ENCODE measurements at places on chromosomes 1 and 21.

DNA sequence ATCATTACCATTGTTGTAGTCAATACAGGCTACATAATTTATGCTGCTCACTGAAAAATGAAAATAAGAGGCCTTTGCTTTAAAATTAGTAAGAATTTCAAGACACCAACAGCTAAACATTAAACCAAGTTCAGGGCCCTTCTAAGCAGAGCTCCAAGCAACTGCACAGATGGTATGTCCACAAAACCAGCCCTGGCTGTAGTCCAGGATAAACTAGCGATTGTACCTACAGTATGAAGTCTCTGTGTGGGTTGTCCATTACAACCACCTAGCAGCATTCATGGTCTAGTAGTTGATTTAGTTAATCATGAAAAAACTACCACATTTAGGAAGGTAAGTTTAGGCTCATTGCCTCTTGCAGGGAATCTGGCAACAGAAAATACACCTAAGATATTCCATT, 35.3 kb downstream of the CLCA4 start:
- no peak for DNase-seq

DNA sequence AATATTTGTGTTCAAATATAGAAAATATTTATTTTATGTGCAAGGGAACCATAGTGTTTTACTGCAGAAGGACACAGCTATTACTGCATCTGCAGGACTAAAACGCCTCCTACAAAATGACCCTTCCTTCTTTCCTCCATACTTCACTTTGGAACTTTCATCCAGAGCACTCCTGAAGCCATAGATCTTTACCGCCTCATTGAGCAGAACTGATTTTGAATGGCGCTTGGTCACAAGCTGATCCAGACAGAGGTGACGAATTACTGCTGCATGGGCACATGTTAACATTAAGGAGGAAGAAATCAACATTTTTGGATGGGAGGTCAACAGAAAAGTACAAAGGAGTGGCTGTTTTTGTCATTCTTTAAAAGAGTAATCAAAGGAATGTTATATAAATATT, 931.6 kb downstream of the NCAM2 start:
- no peak for DNase-seq

GRCh38 chr1:221192055-221192454, 312.8 kb downstream of the HLX start:
- no peak for DNase-seq

DNA sequence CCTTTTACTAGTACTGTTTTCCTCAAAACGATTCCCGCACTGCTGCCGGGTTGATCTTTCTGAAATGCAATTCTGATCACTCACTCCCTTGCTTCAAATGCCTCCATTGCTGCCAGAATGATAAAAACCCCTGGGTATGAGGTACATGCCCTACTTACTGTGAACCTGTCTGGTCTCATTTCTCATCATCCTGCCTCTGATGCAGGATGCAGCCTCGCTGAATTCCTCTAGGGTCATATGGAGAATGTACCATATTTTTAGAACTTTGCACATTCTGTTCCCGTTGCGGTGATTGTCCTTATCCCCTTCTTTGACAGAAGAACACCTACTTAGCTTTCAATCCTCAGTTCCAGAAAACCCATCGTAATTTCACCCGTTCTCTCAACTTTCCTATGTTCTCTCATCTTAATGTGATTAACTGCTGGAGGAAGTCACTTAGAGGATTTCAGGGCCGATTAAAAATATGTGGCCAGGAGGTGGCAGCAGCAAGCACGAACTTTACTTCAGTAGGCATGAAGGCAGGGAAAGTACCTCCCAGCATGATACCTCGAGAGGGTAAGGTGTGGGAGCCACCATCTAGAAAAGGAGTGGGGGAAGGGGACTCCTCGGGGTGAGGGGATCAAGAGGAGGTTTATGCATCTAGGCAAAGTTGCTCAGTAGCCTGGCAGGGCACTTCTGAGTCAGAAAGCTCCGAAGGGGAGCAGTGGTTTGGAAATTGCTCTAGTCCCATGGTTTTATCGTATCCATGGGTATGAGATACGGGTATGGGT, 361.5 kb upstream of the ZP4 start:
- DNase-seq: peak; percentile 75

DNA sequence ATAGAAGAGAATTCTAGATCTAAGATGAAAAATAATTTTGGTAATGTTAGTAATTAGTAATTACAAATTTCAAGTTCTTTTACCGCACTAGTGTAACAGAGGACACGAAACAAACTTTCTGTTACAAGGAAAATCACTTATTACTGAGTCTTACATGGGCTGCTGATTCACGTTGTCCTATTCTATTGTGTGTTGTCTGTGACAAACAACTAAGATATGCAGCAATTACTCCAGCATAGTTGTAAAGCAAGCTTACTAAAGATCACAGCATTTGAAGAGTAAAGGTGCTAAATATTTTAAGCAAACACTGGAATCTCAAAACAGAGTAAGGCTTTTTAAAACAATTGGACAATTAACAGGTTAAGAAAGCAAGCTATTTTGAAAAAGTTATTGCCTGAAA, 502.3 kb downstream of the KCNT2 start:
- DNase-seq: no peak

DNA sequence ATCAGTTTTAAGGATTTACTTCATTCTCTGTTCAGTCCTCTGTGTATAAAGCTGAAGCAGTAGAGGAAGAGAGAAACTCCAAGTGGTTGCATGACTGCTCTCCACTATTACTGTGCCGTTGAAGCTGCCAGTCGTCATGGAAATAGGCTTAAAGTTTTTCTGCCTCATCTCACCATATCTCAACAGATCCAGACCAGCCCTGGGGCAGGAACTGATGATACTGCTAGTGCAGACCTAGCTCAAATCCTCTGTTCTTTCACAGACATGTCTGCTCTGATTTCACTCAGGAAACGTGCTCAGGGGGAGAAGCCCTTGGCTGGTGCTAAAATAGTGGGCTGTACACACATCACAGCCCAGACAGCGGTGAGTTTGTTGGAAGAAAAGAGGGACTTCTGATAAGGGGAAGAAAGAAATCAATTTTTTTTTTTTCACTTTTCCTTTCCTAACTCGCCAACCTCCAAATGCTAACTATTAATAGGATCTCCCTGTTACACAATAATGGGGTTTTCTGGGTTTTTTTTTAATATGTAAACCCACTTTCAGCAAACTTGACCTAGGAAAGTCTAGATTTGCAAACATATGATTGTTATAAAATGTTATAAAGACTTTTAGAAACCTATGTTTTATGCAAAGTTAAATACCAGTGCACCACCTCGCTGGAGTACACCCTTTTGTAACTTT, 22.2 kb upstream of the STRIP1 start:
- no peak for DNase-seq

GRCh38 chr1:207579436-207579799, 65.5 kb upstream of the CR1L start:
- peak; percentile 82 for DNase-seq

DNA sequence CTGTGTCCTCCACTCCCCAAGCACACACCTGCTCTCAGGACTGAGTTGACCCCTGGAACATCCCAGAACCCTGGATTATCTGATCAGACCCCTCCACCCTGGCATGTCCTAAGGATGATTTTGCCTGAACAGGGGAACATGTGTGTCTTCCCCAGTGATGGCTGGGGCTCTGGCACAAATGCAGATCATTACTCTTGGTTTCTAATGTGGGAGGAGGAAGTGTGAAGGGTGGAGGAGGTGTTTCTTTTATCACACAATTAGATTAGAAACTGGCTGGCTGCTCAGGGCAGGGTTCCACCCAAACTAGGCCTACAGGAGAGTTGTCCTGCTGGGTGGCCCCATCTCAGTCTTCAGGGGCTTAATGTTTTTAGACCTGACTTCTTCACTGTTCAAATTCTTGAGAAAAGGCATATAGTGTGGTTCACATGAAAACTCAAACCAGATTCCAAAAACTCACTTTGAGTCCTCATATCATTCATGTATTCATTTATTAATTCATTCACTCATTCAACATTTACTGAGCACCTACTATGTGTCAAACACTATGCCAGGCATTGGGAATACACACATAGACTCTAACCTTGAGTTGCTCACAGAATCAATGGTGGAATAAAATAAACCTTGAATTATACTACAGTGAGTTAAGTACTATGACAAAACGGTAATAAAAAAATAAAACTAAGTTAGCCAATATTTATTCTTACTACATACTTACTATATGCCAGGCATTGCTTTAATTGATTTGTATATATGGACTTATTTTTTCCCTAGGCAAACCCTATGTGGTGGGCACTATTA, 221.8 kb upstream of the JUN start:
- DNase-seq: no peak

GRCh38 chr1:92736395-92736794, 48.5 kb downstream of the EVI5 start:
- DNase-seq: no peak

DNA sequence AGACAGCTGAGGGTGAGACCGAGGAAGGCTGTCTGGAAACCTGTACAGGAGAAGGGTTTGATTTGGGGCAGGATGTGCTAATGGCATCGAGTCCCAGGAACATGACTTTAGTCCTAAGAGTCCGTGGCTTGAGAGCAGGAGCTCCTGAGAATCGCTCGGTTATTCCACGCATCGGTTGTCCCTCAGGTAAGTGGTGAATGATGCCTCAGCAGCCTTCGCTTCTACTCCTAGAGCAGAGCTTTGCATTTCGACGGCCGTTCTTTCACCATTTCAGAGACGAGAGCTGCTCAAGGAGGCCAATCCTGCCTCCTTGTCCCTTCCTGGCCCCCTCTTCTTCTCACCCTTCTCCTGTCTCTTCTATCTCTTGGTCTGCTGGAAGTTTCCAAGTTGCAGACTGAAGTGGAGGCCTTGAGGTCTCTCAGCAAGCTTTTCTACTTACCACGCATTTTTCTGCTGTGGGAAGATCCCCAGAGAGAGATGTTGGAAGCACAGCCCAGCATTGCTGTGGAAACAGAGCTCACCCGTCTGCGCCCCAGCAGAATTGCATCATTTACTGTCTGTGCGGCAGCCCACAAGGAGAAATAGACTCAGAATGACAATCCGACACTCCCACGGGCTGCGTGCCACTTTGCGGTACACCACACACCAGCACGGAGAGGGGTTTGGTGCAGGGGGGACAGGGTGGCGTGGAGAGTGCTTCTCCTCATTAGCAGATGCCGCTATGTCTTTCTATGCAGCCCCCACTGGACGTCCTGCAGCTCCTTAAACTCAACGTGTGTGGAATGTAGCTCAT, 270.7 kb upstream of the C1orf174 start:
- DNase-seq: no peak

- no peak for DNase-seq
Observed at GRCh38 chr1:108841703-108842102, 15.2 kb downstream of the AKNAD1 start.

GRCh38 chr1:54481201-54481884, 66.7 kb upstream of the ACOT11 start:
- DNase-seq: no peak

DNA sequence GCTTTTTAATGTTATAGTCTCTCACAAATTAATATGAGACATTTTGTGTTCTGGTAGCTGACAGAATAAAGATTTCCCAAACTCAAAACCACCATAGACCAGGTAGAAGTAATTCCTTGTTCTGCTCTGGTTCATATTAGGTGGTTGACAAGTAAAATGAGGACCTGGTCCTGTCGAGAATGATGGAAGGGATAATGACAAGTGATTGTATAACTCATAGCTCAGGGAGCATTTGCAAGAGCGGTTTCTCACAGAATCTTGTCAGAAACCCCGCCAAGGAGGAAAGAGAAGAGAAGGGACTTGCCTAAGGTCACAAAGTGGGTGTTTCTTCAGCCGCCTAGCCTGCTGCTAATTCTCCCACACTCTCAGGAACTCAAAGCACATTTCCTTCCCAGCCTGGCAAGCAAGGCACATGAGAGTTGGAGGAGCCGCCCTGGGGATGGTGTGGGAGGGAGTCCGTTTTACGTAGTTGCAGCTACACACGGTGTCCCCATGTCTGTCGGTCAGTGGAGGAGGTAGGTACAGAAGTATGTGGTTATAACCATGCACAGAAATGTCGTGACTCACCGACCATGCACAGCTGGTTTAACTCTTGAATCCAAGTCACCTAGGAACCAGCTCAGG, 46.5 kb downstream of the SAMD13 start:
- peak; percentile 24 for DNase-seq

- DNase-seq: no peak
Observed at GRCh38 chr1:184199438-184200085, 148.0 kb downstream of the TSEN15 start.

DNA sequence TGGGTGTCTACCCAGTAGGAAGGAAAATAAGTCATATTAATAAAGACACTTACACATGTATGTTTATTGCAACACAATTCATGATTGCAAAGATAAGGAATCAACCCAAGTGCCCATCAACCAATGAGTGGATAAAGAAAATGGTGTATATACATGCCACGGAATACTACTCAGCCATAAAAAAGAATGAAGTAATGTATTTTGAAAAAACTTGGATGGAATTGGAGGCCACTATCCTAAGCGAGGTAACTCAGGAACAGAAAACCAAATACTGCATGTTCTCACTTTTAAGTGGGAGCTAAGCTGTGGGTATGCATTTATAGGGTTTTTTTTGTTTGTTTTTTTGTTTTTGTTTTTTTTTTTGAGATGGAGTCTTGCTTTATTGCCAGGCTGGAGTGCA, 49.1 kb downstream of the VANGL2 start:
- DNase-seq: no peak

DNA sequence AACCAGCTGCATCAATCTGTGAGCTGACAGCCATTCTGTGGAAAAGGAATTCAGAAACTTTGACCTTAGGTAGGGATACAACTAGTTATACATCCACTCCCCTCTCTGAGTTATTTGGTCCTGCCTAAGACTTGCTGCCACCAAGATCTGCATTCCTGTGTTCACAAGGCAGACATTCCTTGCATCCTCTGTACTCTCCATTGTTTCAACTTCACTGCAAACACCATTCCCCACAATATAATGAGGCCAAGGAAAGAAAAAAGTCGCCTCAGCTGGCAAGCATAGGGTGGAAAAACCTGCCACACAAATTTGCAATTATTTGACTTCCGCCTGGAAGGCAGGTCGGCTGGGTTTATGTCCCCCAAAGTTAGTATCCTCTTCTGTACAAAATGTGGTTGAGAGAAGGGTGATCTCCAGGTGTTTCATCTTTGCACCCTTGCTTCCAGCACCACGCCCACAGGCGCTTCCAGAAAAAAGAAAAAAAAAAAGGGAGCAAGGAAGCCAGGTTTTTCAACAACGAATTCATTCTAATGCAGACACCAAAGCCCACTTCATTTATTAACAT, 676 bp upstream of the CTTNBP2NL start:
- DNase-seq: no peak

DNA sequence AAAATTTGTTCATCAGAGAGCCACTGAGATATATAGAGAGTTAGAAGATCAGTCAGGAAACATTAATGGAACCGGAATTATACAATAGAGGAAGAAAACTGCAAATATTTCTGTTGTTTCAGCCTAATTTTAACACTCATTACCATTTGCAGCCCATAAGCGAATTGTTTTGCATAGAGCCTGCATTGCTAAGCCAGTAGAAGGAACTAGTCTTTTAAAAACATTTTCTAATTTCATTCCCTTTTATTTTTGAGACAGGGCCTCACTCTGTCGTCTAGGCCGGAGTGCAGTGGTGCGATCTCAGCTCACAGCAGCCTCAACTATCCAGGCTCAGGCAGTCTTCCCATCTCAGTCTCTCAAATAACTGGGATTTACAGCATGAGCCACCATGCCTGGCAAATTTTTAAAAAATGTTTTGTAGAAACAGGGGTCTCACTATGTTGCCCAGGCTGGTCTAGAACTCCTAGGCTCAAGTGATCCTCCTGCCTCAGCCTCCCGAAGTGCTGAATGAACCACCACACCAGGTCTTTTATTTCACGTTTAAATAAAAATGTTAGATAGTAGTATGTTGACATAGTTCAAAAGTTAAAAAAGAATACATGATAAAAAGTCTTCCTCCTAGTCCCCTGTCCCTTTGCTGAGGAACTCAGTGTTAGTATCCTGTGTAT, 25.3 kb downstream of the MPZL1 start:
- DNase-seq: no peak

All from brain microvascular endothelial cell (primary cell).